ENCODE measurements at places on chromosomes 7 and 10.

DNA sequence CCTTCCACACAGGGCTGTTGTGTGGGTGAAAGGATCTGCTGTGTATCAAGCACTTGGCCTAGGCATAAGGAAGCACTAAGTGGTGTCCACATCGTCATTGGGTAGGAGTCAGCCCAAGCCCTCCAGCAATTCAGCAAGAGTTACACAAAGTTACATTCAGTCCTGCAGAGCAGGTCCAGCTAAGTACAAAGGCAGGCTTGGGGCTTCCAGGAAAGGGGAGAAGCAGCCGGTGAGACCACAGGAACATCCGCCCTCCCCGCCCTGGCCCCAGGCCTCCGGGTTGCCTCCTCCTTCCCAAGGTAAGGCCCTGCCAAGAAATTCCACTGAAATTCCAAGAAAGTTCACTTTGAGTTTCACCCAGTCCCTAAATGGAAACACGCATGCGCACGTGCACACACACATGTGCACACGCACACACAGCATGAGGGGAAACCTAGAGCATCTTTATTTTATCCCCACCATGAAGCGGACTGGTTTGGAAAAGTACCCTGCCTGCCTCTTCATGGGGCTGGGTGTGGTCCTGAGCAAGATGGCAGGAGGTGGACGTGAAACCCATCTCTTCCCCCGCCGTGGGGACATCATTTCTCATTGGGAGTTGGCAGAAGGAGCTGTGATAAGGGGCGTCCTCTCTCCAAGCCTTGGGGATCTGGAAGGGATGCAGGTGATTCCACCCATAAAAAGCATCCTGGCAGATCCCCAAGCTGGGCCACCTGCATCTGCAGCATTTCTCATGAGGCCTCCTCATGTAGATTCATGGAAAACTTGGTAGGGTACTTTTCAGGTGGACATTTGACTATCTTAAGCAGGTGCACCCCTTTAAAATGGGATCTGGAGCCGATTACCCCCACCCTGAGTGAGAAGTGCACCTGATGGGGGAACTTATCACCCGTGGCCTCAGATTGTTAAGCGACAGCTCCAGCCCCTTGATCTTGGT lies 69.1 kb upstream of the NANOS1 start:
- no peak for DNase-seq

DNA sequence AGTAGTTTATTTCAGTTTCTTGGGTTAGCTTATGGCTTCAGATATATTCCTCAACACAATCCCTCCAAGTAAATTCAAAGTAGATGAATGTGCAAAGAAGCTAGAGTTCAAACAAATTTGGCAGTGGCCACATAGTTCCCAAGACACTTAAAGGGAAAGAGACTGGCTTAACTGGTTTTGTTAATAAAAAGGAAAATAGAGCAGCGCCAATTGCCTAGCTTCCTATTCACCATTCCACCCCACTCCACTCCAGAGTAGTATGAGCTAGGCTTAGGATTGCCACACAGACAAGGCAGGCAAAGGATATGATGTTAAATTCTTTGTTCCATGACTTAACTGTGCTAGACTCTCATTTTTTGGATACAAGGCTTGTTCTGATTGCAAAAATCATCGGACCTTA lies 2.0 kb downstream of the XRCC2 start:
- DNase-seq, result no peak

DNA sequence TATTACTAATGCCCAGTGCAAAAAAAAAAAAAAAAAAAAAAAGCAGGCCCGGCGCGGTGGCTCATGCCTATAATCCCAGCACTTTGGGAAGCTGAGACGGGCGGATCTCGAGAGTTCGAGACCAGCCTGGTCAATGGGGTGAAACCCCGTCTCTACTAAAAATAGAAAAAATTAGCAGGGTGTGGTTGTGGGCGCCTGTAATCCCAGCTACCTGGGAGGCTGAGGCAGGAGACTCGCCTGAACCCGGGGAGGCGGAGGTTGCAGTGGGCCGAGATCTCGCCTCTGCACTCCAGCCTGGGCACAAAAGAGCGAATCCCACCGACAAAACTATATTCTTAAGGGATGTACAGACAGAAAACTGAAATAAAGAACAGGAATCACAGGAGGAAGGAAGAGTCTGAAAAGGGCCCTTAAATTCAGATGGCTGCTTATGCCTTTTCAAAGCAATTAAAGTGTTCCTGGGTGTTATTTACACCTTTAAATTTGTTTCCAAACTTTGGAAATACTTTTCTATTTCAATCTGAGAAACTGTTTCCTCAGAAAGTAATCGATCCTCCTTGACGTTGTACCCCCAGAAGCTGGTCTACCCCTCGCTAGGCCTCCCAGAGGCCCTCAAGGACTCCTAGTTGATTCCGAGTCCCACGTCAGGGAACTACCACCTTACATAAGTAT lies 2.0 kb upstream of the KMT2E start:
- peak; percentile 17 for DNase-seq

DNA sequence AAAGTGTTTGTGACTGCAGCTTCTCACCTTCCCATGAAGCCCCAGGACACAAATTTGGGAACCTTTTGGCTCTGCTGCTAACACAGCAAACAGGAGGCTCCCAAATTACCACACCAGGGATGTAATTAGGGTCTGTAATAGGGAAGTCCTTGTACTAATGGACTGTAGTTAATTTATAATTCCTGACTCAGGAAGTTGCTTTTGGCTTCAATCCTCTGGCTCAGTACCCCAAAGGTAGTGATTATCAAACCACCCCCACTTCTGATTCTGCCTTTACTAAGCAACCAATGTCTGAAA lies 3.8 kb upstream of the MALSU1 start:
- DNase-seq, result no peak

DNA sequence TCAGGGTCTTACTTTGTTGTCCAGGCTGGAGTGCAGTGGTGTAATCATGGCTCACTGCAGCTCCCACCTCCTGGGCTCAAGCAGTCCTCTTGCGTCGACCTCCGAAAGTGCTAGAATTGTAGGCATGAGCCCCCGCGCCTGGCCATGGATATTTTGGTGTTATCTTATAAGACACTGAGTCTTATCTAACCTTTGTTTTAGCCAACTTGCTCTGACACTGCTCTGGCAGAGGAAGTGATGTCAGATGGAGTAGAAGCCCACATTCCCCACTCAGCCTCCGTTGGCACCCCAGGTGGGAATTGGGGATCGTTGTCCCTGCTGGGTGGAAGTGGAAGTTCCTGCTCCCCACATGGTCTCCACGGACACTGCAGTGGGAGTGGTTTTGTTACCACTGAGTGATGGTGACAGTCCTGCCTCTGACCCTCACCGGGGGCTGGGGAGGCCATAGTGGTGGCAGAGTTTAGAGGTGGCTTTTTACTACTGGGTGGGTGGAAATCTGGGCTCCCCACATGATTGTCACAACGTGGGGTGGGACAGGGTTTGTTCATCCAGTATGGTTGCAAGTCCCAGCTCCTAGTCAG lies 98.9 kb downstream of the ANKRD61 start:
- no peak for DNase-seq

GRCh38 chr10:6333086-6333485 lies 130.4 kb downstream of the PFKFB3 start:
- DNase-seq, result no peak

GRCh38 chr10:112349521-112350085 lies 24.3 kb upstream of the ACSL5 start:
- DNase-seq, result no peak

- peak; percentile 60 for DNase-seq
These were observed 106.0 kb downstream of the CUBN start for GRCh38 chr10:17023386-17024298.

- no peak for DNase-seq
These were observed 140.3 kb upstream of the KLF14 start for GRCh38 chr7:130874071-130874915.

DNA sequence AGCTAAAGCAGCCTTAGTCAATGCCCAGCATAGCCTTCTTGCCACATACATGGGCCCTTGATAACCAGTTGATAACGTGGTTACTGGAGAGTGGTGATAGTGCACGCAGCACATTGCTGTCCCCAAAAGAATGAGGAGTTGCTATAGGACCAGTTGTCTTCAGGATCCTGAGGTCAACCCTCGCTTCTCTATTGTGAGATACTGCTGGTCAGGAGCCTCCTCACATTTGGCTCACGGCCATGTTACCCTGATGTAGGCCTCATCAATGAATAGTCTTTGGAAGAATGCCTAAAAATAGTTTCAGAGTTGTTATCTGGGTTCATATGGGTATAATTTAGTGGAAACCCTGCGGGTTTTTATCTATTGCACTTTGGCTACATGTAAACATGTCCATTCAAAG lies 230.7 kb downstream of the VTI1A start:
- no peak for DNase-seq

DNA sequence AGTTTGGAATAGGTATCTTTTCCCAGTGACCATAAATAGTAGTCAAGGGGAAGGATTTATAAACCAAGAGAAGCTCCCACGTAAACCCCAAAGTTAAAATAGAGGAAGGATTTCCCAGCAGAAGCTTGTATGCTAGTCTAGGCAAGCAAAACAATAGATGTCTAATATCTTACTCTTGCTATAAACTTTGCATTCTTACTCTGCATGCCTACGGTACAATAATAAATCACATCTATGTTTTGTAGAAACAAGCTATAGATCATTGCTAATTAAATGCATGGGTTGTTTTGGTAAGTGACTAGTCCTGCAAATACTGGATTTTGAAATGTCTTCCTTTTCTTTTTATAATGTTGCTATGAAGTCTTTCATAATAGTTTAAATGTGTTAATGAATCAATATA lies 585.5 kb downstream of the INHBA start:
- no peak for DNase-seq

DNA sequence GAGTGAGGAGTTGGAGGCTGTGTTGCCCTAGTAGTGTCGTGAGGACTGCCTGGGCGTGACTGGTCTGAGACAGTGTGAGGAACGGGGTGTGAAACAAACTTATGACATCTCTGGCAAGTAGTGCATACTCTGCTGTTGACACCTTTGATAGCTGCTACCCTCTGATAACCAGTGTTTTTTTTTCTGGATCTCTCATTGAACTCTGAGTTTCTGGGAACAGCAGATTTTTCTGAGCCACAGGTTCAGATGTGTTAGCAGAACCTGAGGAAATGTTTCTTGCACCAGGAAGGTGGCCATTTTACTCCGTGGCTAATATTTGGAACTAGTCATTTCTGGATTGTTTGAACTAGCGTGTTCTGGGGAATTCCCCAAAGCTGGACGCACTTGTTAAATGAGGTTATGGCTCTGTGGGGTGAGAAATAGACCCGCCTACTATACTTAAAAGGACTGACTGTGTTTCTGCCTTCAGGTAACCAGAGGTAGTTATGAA lies 52.9 kb downstream of the AUTS2 start:
- no peak for DNase-seq

GRCh38 chr7:101589976-101590662 lies 39.0 kb downstream of the MYL10 start:
- no peak for DNase-seq

DNA sequence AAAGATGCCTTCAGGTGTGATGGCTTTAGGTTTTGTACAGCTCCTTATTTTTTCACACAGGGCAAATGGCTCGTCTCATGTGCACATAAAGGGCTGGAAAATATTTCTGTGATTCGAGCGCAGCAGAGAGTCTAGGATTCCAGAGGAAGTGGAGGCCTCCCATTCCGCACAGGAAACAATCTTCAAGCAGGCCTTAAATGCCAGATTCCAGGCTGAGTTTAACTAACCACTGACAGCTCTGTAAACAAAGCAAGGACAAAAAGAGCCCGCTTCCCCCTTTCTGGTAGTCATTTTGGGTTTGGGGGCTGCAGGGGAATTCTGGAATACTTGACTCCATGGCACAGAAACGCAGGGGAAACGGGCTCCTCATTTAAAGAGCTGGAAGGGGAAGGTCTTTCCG lies 87.2 kb downstream of the CALD1 start:
- no peak for DNase-seq

- no peak for DNase-seq
These were observed 82.6 kb downstream of the PRPF18 start for GRCh38 chr10:13669182-13669855.

DNA sequence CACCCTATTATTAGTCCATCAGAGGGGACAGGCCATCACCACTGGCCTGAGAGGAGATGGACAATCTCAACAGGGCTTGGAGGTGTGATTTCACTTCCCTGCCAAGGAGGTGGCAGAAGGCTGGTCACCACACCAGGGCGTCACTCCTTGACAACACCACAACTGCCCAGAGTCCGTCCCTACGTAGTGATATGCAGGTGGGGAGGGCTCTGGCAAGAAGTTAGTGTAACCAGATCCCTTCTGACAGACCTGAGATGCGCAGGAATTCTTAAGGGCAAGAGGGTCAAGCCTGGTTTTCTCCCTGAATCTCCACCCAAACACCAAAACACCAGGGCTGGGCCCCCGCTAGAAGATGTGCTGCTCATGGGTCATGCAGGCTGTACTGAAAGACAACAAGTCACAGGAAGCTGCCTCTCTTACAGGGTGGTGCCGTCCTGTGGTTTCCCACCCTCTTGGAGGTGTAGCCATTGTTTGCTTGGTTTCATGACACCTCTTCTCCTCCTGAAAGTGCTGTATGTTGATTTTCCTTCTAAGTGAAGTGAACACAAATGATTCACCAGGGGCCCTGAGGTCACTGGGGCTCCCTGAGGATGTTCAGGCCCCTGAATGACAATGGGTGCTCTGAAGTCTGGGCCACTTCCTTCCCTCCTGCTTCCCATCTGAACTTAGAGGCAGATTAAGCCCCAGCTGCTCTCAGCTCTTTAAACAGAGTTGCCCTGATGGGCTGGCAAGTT lies 27.1 kb downstream of the ATXN7L1 start:
- peak; percentile 43 for DNase-seq

- DNase-seq, result no peak
These were observed 295.3 kb upstream of the KLF6 start for GRCh38 chr10:4080225-4080805.

GRCh38 chr7:100679927-100680575 lies 6.5 kb downstream of the GNB2 start:
- no peak for DNase-seq

GRCh38 chr10:8616166-8616565 lies 561.7 kb downstream of the GATA3 start:
- DNase-seq, result no peak

DNA sequence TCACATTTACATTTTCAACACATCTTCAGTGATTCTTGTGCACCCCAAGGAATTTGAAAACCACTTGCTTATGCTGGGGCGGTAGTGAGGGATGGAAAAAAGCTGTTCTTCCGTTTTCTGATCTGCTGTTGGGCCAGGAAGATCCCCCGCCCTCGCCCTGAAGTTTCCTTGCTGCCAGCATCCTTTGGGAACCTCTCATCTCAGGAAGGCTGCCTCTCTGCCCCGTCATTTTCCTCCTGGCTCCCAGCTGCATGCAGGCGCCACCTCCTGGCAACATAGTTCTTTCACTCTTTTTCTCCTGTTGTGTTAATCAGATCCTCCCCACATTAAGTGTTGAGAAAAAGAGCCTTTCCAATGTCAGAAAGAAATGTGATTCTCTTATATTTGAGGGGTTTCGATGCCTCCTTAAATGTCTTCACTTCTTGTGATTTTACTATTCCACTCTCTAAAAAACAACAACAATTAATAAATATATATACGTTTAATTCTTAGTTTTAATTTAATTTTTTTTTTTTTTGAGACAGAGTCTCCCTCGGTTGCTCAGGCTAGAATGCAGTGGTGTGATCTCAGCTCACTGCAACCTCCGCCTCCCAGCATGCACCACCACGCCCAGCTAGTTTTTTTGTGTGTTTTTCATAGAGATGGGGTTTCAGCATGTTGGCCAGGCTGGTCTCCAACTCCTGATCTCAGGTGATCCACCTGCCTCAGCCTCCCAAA lies 122.9 kb downstream of the RALA start:
- peak; percentile 31 for DNase-seq

- no peak for DNase-seq
These were observed 144.1 kb downstream of the TCF7L2 start for GRCh38 chr10:113094114-113094486.

GRCh38 chr10:95181726-95182125 lies 12.3 kb upstream of the ACSM6 start:
- DNase-seq, result no peak

GRCh38 chr10:93288679-93289634 lies 193.2 kb downstream of the MYOF start:
- peak; percentile 21 for DNase-seq
